ENCODE measurements at places on chromosomes 7 and 10. TPM values are rescaled to one million over a fixed set of nuclear protein-coding genes. Genes with fewer than 3 reads are reported as not detected.

Gene CNNM1
- total RNA-seq = 1.4 TPM

Gene AKR1D1
- not detected for total RNA-seq

Gene EVX1
- not detected for total RNA-seq

DNA sequence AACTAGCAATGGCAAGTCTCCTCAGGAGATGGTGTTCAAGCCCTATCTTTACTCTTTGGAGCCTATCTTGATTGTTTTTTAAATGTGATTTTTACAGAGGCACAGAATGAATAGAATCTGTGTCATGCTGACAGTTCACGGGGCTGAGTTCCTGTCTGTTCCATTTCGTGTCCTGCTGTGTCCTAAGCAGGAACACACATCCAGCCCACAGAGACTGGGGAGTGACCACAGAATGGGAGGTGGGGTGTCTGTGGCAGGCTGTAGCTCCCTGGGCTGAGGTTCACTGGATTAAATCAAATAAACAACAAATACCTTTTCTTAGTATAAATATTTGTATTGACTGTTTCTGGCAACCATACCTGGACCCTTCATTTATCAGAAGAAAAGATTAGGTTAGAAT is 73.4 kb upstream of the CARD11 start:
- peak overlapping the region; percentile 68 for H3K4me3 ChIP-seq
- peaks cover 66% of the 10 kb centered on the region for H3K4me1 ChIP-seq
- peak overlapping the region; percentile 83 for H3K27ac ChIP-seq
- no peaks in the 10 kb centered on the region for H3K27me3 ChIP-seq

GRCh38 chr10:31467791-31468535 is 148.9 kb downstream of the ZEB1 start:
- peak; percentile 25 for DNase-seq
- no peaks in the 10 kb centered on the region for H3K27me3 ChIP-seq
- no peaks in the 10 kb centered on the region for H3K4me1 ChIP-seq
- peaks cover 56% of the 10 kb centered on the region for H3K36me3 ChIP-seq
